NCI-H748 treated with DMSO at 0.1 percent for 48 hours (cell line): ENCODE measurements at places on chromosomes 7 and 10.

DNA sequence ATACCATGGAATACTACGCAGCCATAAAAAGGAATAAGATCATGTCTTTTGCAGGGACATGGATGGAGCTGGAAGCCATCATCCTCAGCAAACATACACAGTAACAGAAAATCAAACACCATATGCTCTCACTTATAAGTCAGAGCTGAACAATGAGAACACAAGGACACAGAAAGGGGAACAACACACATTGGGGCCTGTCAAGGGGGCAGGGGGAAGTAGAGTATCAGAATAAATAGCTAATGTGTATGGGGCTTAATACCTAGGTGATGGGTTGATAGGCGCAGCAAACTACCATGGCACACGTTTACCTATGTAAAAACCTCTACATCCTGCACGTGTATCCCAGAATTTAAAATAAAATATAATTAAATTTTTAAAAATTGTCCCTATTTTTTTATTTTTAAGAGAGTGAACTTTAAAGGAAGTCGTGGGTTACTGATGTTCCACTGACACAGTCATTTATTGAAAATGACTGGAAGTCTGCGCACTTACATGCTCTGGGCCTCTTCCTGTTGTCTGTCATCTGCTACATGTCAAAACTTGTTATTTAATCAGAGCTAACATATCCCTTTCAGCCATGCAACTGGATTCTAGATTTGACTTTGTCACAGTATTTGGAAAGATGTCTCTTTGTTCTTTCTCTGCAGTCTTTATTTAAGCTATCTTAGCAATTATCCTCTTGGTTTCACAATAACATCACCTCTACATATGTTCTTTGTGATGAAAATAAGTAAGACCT, 73.7 kb upstream of the ABCB5 start:
- DNase-seq, result peak; percentile 8

GRCh38 chr10:114706458-114707055, 48.5 kb upstream of the ABLIM1 start:
- DNase-seq, result no peak

GRCh38 chr10:63866747-63867140, 345.5 kb downstream of the REEP3 start:
- no peak for DNase-seq

DNA sequence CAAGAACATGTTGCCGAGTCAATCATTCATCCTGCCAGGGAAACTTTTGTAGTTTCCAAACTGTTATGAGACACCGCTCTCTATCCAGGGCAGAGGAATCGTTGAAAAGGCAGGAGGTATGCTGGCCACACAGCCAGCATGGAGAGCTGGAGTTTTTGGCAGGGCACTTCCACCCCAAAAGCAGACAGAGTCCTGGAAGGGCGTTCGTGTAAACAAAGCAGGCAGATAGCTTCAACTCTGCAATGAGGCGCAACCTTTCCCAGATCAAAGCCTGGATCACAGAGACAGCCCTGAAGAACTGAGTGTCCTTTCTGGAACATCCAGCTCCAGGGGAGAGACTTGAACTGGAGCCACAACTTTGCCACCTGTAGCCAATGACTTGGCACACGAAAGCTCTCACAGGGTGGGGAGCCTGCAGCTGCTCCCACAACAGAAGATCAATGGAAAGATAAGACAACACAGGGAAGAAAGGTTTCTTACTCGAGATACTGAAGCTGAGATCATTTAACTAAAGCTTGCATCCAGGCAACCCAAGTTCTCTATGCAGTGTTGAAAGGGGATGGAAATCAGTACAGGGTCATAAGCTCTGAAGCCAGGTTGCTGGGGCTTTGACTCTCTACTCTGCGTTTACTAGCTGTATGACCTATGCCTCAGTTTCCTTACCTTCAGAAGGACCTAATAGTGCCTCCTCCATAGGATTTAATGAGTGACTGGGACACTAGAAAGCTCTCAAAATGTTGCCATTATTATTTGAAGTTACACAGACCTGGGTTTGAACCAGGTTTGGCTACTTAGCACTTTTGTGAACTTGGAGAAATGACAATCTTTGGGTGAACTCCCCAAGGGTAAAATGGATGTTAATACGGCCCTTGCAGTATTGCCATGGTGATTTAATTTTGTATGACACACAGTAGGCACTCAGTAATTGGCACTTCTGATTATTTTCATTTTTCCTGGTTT, 434.8 kb upstream of the NPVF start:
- no peak for DNase-seq

DNA sequence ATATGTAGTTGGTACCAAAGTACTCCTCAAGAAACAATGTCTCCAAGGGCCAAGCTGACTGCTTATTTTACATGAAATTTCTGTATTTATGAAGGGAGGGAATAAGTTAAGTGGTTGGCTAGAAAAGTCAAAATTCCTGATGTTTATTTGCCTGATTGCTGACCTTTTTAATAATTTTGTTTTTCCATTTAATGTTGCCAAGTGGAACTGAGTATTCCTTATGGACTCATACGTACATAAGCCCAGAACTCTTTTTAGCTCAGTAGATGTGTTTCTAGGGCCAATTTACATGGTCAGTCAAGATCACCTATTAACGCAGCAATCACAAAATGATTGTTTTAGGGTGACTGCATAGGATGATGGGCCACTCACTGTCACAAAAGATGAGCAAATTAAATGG, 78.3 kb upstream of the FZD8 start:
- no peak for DNase-seq

GRCh38 chr10:79230328-79230830, 116.9 kb upstream of the PPIF start:
- no peak for DNase-seq

GRCh38 chr10:77700086-77700485, 62.5 kb upstream of the KCNMA1 start:
- DNase-seq, result no peak

DNA sequence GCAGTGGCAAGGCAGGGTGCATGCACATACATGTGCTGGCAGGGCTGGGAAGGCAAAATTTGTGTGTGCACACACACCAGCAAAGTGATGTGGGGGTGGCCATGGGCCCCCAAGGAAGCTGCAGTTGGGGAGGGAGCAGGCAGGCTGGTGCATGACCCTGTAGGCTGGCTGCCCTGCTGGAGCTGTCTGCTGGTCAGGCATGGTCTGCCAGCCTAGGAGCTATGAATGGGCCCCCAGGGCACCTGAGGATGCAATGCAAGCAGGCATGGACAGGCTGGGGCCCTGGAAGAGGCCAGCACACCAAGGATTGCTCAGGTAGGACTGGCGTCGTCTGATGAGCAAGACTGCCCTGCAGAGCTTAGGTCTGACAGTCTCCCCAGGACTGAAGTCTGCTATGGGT, 18.2 kb upstream of the PPP1R3A start:
- no peak for DNase-seq

DNA sequence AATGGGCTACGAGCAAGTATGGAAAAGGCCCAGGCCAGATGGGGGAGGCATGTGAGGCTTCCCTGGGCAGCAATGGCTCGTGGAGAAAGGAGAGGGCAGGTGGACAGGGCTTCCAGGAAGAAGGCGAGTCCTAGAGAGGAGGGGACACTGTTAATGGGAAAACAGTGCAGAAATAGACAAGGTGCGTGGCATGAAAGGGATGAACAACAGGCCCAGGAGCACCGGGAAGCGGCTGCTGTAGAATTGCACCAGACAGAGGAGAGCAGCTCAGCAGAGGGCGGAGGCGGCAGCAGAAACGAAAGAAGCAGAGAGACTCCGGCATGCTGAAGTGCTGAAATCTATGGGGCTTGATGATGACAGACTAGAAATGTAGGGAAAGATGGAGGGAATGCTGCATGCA, 102.1 kb downstream of the PIP4K2A start:
- no peak for DNase-seq

- no peak for DNase-seq
Measured at GRCh38 chr7:3153118-3153517, 109.5 kb upstream of the CARD11 start.

DNA sequence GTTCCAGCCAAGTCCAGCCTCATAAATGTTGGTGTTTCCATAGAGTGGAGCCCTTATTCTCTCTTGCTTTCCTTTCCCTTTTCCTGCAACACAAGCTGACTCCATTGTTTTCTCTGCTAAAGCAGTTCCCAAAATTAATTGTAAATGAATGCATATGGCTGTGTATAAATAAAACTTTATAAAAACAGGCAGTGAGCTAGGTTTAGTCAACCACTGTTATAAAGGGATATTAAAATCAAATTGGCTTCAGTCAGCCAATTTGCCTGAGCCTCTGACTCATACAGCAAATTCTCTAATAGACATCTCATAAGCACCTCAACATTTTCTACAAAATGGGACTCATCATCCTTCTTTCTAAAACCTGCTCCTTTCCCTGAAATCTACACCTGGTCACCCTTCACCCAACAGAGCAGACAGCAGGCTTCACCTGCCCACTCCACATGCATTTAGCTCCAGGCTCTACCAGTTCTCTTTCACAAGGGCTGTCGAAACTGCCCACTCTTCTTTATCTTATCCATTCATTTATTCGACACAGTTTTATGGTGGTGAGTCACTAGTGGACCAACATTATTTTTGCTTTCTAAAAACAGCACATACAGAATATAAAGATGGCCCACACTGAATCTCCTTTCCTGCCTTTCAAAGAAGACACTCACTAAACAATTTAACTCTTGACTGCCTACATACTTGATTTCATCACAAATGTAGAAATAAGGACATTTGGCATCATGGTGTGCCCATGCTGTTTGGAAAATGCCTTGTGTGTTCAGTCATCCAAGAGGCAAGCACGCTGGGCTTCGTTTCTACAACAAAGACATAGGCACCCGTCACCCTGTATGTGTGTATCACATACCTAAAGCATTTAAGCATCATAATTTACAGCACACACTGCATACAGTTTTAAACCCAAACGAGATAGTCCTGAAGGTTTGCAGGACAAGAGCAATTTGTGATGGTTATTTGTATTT, 74.6 kb upstream of the C7orf33 start:
- DNase-seq, result no peak

DNA sequence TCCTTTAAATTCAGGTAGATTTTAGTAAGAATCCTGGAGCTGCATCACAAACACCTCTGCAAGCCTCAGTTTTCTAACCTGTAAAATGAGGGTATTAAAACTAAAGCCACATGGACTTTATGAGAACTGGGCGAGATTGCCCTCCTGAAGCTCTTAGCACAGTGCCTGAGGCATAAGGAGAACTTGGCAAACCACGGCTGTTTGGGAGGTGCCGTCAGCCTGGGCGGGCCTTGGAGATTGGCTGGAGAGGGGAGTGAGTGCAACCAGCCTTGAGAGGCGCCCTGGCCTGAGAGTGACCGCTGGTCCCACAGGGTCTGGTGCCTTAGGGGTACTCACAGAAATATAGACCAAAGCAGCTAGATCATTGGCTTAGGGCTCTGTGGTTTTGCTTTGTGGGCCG, 5.4 kb upstream of the TNS3 start:
- DNase-seq, result no peak

DNA sequence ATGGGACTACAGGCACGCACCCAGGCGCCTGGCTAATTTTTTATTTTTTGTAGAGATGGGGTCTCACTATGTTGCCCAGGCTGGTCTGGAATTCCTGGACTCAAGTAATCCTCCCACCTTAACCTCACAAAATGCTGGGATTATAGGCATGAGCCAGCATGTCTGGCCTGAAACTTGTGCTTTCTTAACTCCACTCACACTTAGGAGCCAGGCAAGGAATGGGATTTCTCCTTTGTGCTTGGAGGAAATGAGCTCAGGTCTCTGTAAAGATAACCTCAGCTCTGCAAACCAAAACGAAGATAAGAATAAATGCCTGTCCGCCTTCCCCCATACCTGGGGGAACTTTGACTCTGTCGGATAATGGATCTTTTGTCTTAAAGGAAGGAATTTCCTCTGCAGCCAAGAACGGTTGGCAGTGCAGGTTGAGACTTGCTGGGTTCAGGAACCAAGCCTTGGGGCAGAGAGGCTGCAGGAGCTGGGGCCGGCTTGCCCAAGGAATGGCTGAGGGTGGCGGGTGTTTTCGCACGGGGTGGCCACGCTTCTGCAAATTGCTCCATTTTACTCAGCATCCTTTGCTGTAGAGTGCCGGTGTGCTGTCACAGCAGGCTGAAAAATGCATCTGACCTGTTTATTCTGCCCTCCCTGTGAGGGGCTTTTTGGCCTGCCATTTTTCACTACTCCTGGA, 174.2 kb downstream of the KIAA1217 start:
- DNase-seq, result no peak

DNA sequence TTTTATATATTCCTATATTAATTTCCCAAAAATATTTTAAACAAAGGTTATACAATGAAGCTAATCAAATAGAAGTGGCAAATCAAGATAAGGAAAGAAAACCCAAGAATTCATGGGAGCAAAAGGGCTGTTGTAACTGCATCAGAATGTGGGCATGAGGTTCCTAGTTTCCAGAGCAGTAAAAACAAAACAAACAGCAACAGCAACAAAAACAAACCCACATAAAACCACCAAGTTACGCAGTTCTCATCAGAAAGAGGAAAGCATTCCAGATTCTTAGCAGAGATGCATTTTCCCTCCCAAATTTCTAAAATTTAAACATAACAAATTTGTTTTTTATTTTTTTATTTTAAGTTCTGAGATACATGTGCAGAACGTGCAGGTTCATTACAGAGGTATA, 34.8 kb upstream of the MSMB start:
- DNase-seq, result no peak

- DNase-seq, result no peak
Measured at GRCh38 chr7:2260820-2261219, 18.8 kb downstream of the NUDT1 start.

DNA sequence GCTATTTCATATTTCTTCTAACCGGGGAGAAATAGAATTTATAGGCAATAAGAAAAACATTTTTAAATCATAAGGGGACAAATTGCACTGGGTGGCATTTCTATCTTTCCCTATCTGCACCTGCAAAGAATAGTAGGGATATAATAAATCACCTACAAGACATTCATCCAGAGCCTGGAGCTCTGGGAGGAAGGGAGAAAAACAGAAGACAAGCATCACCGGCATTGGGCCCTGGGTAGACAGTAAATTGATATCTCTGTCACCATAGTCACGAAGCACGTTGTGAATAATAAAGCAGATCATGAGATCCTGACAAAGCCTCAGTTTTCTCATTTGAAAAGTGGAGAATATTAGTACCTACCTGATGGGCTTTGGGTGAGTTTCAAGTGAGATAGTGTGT, 685.6 kb downstream of the XPNPEP1 start:
- no peak for DNase-seq

DNA sequence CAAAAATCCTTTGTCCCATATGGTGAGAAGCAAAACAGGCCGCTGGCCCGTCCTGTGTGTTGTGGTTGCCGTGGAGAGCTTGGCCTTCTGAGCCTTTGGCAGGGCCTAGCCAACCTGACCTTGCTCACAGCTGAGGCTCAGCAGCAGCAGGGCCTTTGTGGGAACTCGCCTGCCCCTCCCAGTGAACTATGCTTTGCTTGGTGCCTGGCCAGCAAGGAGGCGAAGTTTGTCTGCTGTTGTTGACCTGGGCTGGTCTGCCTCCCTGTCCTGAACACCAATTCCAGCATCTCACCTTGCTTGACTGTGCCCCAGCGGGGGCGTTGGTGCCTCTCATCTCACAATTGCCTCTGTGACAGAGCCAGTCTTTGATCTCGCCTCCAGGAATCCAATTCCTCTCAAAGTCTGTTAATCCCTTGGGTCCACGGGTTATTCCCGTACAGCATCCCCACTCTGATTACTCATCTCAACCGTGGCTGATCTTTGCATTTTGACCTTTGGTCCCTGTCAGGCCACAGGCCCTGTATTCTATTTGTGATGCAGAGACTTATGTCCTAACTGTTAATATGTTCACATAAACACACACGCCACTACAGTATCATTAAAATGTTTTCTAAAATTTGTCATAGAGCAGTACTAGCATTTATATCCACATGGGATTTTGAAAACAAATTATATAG, 22.6 kb downstream of the EPDR1 start:
- no peak for DNase-seq
